ENCODE measurements at places on chromosomes 7 and 10.

DNA sequence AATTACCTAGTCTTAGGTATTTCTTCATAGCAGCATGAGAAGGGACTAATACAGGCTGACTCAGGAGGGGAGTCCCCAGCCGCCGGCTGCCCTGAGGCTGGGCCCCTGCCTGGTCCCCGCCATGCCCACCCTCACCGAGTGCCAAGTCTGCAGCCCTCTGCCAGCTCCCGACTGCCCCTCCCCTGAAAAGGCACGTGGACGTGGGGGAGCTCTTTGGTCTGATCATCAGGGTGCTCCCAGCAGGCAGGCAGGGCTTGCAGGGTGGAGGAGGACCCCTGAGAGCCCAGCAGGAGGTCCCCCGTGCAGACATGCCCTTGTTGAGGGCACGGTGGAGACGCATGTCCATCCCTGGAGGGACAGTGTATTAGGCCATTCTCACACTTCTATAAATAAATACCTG, 110.9 kb downstream of the UNCX start:
- no peak for DNase-seq

- no peak for DNase-seq
Measured at GRCh38 chr10:33252324-33252723, 82.1 kb downstream of the NRP1 start.

GRCh38 chr7:158016180-158017097, 571.2 kb downstream of the PTPRN2 start:
- DNase-seq, result peak; percentile 60

- DNase-seq, result no peak
Measured at GRCh38 chr10:116771101-116771958, 29.0 kb upstream of the HSPA12A start.

GRCh38 chr10:33334805-33335550, 511 bp upstream of the NRP1 start:
- DNase-seq, result peak; percentile 34

GRCh38 chr7:118312966-118313365, 88.5 kb downstream of the ANKRD7 start:
- DNase-seq, result no peak

DNA sequence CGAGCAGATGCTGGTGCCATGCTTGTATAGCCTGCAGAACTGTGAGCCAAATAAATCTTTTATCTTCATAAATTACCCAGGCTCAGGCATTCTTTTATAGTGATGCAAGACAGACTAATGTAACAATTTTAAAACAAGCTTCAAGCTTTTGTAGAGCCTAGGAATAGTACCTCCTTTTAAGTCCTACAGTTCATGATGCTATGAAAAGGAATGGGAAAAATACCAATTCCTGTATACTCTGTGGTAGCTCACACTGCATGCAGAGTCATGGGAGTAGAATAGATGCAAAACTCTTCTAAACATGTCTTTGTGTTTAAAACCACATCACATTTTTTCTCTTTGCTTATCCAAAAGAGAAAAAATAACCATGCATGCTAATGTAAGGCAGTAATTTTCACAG, 66.6 kb upstream of the WNT16 start:
- DNase-seq, result no peak

- no peak for DNase-seq
Measured at GRCh38 chr10:51599647-51600046, 99.7 kb downstream of the CSTF2T start.

DNA sequence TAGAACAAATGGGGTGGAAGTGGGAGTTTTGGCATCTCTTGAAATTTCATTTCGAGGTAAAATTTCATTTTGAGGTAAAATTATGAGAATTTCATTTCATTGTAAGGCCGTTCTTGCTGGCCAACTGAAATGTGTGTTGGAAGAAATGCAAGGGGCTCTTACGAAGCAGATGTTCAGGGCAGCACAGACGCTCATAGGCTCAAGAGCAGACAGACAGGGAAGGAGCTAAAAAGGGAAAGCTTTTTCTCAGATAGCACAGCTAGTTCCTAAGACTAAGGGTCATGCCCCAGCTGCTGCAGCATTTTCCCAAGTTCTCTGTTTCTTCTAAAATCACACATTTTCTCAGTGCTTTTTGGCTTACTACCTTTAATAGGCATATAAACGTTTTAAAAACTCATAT, 65.1 kb upstream of the SFMBT2 start:
- no peak for DNase-seq

- DNase-seq, result peak; percentile 30
Measured at GRCh38 chr7:124032369-124033094, at the start of gene TMEM229A. TSS of gene TMEM229A (minus strand) at chr7:124033067. CDS start at chr7:124033003, 64 bp downstream.

DNA sequence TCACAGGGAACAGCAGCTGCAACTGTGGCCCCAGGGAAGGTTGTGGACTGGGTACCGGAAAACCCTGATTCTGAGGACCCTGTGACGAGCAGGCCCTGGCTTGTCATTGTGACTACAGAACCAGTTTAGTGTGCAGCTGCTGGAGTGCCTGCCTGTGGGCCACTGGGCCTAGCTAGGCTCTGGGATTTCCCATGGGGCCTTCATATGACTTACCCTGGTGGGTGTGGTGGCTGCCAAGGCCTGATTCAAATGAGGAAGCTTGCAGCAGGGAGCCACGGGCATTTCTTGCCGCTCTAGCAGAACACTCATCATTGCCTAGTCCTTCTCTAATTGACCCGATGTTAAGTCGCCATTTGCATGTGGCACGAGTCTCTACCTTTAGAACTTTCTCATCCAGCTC, 14.7 kb upstream of the CAMK2G start:
- DNase-seq, result peak; percentile 81

- DNase-seq, result no peak
Measured at GRCh38 chr10:101386659-101387259, 32.8 kb downstream of the BTRC start.

DNA sequence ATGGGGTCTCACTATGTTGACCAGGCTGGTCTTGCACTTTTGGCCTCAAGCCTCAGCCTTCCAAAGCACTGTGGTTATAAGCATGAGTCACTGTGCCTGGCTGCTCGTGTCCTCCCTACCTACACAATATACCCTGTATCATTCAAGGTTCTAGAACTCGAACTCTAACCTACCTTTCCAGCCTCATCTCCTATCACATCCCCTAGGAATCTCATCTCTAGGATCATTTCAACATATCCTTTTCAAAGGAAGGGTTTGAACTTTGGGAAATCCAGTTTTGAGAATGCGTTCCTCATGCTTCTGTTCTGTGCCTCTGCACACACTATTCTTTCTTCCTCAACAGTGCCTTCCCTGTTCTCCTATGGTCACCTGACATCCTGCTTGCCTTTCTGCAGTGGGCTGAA, 87.8 kb upstream of the RHEB start:
- no peak for DNase-seq

DNA sequence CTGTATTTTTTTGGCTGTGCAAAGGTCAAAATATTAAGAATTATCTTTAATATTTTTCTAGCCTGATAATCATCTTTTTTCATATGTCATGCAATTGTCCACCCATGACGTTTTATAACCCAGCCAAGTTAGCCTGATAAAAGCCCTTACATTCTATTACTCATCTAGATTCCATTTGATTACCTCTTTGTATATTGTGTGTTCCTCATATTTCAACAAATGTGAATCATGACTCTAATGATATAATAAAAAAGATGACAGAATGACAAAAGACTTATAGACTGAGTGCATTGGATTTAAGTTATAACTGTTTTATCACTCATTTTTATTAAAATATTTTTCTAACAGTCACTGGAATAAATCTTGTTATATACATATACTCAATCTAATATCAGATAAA, 1560.0 kb upstream of the LRRTM3 start:
- no peak for DNase-seq

- DNase-seq, result no peak
Measured at GRCh38 chr10:77498829-77499228, 138.8 kb downstream of the KCNMA1 start.

DNA sequence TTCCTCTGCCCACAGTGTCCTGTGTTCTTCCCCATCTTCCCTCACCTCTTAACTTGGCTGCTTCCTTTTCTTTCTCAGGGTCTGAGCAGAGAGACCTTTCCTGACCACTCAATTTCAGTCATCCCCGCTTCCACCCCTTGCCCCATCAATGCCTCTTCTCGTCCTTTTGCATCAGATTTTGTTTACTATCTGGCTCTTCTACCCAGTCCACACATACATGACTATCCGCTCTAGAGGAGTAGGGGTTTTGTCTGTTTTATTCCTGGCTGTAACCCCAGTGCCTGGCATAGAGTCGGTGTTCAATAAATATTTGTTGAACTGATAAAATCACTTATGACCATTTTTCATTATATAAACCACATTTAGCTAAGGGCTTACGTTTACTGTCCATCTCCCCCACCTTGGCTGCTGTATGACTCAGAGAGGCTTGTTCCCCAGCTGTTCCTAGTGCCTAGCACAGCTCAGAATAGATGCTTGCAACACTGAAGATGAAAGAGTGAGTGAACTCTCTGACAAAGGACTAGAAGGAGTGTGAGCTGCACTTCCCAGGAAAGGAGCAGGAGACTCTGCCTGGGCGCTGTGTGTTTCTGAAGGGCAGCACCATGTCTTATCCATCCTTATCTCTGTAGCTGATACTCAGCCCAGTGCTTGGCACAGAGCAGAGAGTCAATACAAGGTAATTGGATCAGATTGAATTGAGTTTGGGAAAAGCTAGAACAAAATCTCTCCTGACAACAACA, 21.9 kb downstream of the ARID5B start:
- no peak for DNase-seq

DNA sequence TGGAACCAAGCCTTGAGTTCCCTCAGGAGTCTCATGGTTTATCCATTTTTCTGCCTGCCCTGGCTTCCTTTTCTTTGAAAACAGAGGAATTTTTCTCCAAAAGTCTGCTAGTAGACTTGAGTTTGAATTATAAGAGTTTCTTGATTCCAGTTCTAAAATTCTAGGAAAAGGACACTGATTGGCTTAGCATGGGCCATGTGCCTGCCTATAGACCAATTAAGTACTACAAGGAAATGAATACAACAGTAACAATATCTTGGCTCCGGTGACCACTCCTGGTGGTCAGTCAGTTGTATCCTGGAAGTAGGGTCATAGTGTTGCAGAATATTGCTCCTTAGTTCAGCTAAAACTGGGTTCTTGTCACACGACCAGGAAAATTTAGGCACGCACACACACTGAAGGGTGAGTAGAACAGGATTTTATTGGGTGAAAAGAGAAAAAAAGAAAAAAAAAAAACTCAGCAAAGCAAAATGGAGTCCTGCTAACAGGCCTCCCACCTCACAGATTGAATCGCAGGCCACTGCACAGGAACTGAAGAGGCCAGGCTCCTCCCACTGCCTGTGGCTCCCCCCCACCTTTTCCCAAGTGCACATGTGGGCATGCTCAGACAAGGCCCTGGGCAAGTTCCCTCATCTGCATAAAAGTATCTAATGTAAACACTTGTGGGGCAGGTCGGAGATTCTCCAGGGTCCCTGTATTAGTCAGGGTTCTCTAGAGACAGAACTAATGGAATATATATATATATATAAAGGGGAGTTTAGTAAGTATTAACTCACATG, 155.1 kb downstream of the LYZL1 start:
- DNase-seq, result no peak

- DNase-seq, result no peak
Measured at GRCh38 chr7:4681218-4681851, 760 bp upstream of the FOXK1 start.

GRCh38 chr10:91409069-91409868, 875 bp upstream of the HECTD2 start:
- peak; percentile 58 for DNase-seq
